ENCODE measurements at places on chromosomes 1 and 21.

DNA sequence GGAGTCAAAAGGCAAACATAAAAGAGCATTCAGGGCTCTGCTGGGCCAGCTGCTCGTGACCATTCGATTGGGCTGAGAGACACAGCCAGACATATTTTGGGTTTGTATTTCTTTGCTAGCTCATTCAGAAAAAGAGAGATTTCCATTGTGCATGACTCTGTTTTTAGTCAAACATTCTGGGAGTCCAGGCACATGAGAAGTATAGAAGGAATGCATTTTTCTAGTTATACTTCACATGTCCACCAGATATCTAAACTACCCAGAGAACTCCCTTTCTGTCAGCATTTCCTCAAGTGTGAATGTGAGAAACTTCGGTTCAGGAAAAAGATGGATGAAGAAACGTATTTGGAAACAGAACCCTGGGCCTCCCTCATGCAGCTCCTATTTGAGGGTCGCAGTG is 6.3 kb upstream of the KCNE1 start:
- DNase-seq = no peak

GRCh38 chr1:25958465-25958864 is 39.4 kb downstream of the PAFAH2 start:
- DNase-seq = no peak

DNA sequence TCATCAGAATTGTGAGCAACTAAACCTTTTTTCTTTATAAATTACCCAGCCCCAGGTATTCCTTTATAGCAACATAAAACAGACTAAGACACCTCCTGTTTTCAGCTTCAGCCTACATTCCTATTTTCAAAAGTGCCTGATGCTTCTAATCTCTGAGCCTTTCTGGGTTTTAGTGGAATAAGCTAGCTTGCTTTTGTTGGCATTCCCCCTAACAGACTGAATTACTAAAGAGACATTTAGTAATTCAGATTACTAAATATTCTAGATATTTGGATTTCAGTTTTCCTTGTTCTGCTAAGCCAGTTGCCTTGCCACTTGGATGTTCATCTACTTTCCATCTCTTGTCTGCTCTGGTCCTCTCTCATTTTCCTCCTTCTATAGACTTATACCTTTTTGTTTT is 10.5 kb upstream of the GNG12 start:
- DNase-seq = no peak

GRCh38 chr1:106677181-106677580 is 379.3 kb upstream of the PRMT6 start:
- DNase-seq = no peak

DNA sequence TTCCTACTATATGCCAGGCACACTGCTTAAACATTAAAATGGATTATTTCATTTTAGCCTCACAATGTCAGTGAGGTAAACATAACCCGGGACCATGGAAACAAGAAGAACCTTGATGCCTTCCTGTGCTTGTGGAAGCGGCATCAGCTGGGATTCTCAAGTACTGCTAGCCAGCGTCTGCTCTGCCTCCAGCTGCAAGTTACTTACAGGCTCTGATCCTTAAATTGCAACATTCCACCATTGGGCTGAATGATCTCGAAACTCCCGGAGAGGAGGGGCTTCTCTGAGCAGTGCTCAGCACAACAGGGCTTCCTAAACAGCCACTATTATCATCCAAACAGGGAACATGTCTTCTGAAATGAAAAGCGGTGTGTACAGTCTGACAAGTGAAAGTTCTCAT is 6.7 kb upstream of the MAN1C1 start:
- no peak for DNase-seq

GRCh38 chr1:146049436-146049835 is 27.9 kb upstream of the HJV start:
- no peak for DNase-seq

DNA sequence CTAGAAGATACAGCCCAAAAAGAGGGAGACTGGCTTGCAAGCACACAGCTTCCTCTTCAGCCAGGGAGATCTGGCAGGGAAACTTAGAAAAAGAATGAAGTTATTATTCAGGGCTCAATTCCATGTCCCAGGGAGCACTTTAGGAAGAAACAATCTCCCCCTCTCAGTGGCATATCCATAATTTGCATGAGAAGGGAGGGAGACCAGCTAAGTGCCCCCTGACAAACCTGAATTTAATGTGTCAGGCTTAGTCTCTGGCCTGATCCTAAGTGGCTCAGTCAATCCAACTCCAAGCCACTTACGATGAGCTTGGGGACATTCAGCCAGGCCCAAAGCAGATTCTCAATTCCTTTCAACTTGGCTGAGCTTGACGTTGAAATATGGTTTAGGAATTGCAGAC is 17.7 kb upstream of the KCND3 start:
- no peak for DNase-seq

GRCh38 chr1:107976431-107976830 is 11.5 kb upstream of the VAV3 start:
- no peak for DNase-seq

- no peak for DNase-seq
These were observed 24.9 kb downstream of the ZC3H11B start for GRCh38 chr1:219587801-219588561.

- DNase-seq = no peak
These were observed 626.6 kb downstream of the KCNT2 start for GRCh38 chr1:195981448-195982139.

DNA sequence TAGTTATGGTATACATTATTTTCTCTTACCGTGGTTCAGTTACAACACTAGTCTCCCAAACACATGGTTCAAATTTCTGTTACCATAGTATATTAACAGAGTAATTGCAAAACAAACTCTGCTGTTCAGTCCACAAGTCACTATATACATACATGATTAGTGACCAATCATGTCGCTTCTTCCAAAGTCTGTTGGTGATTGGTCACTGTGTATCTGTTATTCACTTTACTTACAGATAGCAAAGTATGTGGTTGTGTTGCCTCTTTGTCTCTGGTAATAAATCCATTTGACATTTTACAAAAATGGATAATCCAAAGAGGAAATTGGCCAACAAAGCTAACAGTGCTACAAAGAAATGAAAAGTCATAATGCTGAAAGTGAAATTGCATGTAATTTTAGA is 107.2 kb downstream of the RABGAP1L start:
- no peak for DNase-seq

DNA sequence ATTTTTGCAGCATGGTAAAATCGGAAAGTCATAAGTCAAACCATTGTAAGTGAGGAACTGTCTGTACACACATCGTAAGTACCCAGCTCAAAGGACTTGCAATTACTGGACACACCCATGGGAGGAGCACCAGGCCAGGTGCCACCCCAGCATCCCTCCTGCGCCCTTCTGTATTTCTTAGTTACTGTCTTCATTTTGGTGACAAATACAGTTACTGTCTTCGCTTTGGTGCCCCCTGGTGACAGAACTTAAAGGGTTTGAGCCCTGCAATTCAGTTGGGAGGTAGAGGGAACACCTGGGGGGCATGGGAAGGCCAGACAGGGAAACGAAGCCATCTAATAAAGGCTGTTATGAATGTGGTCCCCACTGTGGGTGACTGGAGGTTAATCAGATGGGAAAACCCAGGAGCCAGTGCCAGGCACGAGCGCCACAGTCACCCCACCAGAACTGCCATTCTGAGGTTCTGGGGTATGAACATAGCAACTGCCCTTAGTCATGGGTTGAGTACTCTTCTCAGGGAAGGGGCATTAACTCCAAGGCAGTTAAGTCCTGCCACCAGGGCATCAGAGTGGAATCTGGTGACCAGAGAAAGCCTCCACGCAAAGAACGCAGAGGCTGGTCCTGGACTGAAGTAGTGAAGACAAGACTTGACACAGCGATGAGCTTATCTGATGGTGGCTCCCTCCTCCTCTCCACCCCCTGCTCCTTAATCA is 612.9 kb downstream of the PTPRU start:
- peak; percentile 4 for DNase-seq

- peak; percentile 63 for DNase-seq
These were observed 26.8 kb downstream of the IFI44 start for GRCh38 chr1:78676347-78676982.

GRCh38 chr21:44710756-44711326 is 531 bp downstream of the TSPEAR start:
- no peak for DNase-seq

GRCh38 chr1:226845624-226846023 is 24.8 kb upstream of the PSEN2 start:
- no peak for DNase-seq

DNA sequence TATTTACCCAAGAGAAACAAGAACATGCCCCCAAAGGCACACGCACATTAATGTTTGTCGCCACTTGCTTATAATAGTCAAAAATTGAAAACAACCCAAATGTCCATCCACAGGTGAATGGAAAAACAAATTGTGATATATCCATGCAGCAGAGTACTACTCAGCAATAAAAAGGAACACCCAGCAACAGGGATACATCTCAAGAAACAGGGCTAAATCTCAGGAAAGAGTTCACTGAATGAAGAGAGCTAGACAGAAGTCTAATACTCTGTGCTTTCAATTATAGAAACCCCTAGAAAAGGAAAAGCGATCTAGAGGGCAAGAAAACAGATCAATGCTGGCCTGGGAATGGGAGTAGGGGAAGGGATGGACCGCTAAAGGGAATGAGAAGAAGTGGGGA is 36.7 kb upstream of the LAPTM5 start:
- DNase-seq = no peak

GRCh38 chr1:23624440-23624839 is 65.1 kb upstream of the ID3 start:
- no peak for DNase-seq

DNA sequence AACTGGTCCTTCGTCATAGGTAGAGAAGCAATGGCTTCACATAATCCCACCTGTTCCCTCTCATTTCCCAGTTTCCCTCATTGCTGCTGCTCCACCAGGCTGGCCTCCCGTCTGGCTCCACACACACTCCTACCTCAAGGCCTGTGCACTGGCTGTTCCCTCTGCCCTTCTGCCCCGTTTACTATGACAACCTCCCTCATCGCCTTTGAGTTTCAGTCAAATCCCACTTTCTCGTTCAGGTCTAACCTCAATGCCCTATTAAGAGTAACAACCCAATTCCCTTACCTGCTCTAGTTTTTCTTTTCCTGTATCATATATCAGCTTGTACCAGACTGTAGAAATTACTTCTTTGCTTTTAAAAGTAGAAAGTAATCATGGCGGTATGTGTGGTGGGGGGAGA is 589.7 kb downstream of the SMYD3 start:
- DNase-seq = no peak

DNA sequence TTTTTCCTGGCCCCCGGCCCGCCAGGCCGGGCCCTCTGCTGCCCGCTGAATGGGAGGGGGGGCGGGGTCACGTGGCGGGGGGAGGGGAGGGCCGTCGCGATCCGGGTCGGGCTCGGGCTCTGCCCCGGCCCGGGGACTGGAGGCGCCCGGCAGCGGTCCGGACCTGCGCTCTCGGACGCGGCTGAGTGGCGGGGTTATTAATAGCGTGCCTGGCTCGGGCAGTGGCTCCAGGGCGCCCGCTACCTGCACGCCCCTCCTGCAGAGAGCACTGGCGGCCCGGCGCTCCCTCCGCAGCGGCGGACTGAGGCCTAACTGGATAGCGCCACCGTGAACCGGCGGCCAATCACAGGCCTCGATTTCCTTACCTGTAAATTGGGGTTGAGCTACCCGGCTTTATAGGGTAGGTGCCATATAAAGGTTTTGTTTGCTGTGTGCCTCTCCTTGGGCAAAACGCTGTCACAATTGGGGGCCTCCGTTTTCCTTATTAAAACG is 28.1 kb downstream of the AHDC1 start:
- no peak for DNase-seq

DNA sequence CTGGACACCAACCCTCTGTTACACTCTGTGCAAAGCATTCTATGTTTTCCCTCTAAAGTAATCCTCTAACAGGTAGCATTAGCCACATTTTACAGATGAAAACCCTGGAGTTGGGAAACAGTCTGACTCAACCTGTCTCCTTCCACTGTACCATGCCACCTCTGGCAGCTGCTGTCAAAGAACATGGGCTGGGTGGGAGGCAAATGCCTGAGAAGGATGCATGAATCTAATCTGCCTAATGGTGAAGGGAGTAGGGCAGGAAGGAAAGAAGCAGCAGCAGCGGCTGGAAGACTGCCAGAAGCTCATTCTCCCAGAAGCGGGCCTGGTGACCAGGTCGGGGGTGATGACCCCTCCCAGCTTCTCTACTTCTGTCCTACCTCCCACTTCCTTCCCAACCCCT is 21.7 kb downstream of the LRRC71 start:
- DNase-seq = no peak

DNA sequence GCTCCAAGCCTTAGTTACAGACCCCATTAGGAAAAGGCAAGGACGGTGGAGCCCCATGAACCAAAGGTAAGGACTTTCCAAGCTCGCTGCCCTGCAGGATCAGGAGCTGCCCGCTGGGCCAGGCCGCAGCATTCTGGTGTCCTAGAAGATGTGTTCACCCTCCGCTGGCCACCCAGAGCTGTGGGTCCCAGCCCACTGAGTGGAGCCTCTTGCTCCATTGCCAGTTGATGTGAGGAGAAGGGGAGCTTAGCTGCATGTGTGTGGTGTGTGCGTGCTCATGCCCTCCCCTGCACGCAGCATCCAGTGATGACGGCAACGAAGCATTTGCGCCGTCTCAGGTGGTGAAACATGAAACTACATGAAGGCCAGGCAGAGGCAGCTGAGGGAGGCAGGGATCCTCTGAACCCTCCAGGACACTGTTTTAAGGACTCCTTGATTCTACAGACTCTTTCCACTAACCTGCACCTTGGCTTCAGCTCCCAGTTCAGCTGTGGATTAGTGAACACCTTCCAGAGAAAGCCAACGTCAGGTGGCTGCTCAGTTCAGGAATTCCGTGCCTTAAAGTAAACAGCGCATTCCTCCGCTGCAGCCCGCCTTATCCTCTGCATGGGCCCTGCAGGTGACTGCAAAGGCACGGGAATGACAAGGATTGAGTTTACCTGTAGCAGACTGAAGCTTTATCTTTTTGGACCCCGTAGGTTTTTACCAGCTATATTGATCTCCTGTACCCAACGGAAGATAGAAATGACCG is 48.7 kb downstream of the SMYD2 start:
- no peak for DNase-seq

DNA sequence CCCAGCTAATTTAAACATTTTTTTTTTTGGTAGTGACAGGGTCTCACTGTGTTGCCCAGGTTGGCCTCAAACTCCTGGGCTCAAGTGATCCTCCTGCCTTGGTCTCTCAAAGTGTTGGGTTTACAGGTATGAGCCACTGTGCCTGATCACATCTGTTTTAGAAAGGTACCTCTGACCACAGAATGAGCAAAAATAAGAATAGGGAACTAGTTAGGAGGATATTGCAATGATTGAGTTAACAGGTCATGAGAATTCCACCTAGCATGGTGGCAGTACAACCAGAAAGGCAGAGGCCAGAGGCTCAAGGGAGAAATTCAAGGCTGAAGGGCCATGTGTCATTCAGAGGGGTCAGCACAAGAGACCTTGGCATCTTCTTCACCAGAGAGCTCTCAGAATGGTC is 49.6 kb downstream of the ELAPOR1 start:
- DNase-seq = no peak

DNA sequence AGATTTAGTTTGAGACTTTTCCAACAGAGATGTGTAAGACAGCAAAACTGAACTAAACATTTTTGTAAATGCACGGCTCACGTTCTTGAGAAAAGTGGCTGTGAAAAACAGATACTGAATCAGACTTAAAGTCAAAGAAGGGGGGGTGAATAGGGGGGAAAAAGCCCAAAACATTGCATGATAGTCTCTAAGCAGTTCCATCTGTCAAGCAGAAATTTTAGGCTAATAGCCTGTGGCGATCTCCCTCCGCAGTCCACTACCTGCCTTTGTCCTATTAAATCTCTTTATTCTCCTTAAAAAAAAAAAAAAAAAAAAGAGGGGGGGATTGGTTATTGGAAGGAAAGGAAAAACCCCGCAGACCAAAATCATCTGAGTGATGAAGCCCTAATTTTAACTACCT is 217.6 kb upstream of the NFIA start:
- DNase-seq = no peak
